Endodermal cell (in vitro differentiated cells): ENCODE measurements at places on chromosomes 5 and 9.

- no peak overlapping the region for H3K27ac ChIP-seq
- H3K4me1 ChIP-seq, result peaks cover 16% of the 10 kb centered on the region
- no peak overlapping the region for H3K4me3 ChIP-seq
- peaks cover 18% of the 10 kb centered on the region for H3K36me3 ChIP-seq
- peak; percentile 84 for DNase-seq
Observed at GRCh38 chr5:107558823-107559375, 111.8 kb downstream of the EFNA5 start.

GRCh38 chr9:101566904-101567724, 27.7 kb downstream of the PPP3R2 start:
- peaks cover 58% of the 10 kb centered on the region for H3K36me3 ChIP-seq
- no peak overlapping the region for H3K27ac ChIP-seq
- H3K27me3 ChIP-seq, result no peaks in the 10 kb centered on the region
- no peaks in the 10 kb centered on the region for H3K4me1 ChIP-seq
- H3K4me3 ChIP-seq, result no peak overlapping the region
- peak; percentile 67 for DNase-seq

GRCh38 chr5:58012102-58012501, 447.8 kb downstream of the PLK2 start:
- no peaks in the 10 kb centered on the region for H3K36me3 ChIP-seq
- DNase-seq, result no peak
- peaks cover 4% of the 10 kb centered on the region for H3K4me1 ChIP-seq
- no peaks in the 10 kb centered on the region for H3K27me3 ChIP-seq
- H3K27ac ChIP-seq, result no peak overlapping the region
- no peak overlapping the region for H3K4me3 ChIP-seq

DNA sequence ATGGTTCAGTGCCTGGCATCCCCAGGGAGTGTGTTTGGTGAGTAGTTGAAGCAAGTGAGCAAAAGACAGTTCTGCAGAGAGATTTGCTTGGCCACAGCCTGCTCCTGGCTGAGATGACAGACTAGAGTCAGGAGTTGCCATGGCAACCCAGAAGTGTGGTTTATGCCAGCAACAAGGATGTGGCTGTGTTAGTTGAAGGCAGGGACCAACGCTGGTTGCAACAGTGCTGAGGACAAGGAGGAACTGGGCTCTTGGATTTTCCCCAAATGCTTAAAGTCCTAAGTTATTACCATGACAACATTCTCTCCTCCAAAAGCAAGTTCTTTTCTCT, 2.7 kb downstream of the NXNL2 start:
- no peaks in the 10 kb centered on the region for H3K4me1 ChIP-seq
- H3K36me3 ChIP-seq, result no peaks in the 10 kb centered on the region

GRCh38 chr5:170848033-170848432, 13.8 kb upstream of the RANBP17 start:
- no peak overlapping the region for H3K27ac ChIP-seq
- no peaks in the 10 kb centered on the region for H3K27me3 ChIP-seq
- DNase-seq, result no peak
- H3K36me3 ChIP-seq, result no peaks in the 10 kb centered on the region

- H3K27ac ChIP-seq, result no peak overlapping the region
- H3K36me3 ChIP-seq, result no peaks in the 10 kb centered on the region
- no peaks in the 10 kb centered on the region for H3K4me1 ChIP-seq
- DNase-seq, result no peak
- H3K27me3 ChIP-seq, result no peaks in the 10 kb centered on the region
Observed at GRCh38 chr5:8458038-8458383, 589.1 kb downstream of the MTRR start.

GRCh38 chr5:179912386-179912785, 4.7 kb upstream of the TBC1D9B start:
- no peak overlapping the region for H3K27ac ChIP-seq
- H3K4me3 ChIP-seq, result no peak overlapping the region
- H3K36me3 ChIP-seq, result no peaks in the 10 kb centered on the region
- DNase-seq, result no peak
- no peaks in the 10 kb centered on the region for H3K27me3 ChIP-seq

DNA sequence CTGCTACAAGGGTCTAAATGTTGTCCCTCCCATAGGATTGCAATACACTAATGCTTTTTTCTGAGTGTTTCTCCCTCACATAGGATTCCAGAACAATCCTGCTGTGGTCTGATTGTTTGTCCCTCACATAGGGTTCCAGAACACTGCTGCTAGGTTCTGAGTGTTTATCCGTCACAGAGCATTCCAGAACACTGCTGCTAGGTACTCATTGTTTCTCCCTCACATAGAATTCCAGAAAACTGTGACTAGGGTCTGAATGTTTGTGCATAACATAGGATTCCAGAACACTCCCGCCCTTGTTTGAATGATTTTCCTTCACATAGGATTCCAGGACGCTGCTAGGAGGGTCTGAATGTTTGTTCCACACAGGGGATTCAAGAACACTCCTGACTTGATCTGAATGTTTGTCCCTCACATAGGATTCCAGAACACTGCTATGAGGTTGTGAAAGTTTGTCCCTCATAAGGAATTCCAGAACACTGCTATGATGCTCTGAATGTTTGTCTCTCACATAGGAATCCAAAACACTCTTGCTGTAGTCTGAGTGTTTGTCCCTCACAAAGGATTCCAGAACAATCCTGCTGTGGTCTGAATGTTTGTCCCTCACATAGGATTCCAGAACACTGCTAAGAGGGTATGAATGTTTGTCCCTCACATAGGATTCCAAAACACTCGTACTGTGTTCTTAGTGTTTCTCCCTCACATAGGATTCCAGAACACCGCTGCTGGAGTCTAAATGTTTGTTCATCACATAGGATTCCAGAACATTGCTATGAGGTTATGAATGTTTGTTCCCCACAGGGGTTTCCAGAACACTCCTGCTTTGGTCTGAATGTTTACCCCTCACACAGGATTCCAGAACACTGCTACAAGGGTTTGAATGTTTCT, 213.5 kb downstream of the FOXD4L6 start:
- H3K4me3 ChIP-seq, result no peak overlapping the region
- no peaks in the 10 kb centered on the region for H3K36me3 ChIP-seq
- no peaks in the 10 kb centered on the region for H3K4me1 ChIP-seq
- H3K27ac ChIP-seq, result no peak overlapping the region

GRCh38 chr5:123690821-123691220, 178.8 kb downstream of the CSNK1G3 start:
- DNase-seq, result no peak
- H3K27ac ChIP-seq, result no peak overlapping the region
- no peaks in the 10 kb centered on the region for H3K27me3 ChIP-seq
- H3K4me1 ChIP-seq, result no peaks in the 10 kb centered on the region
- H3K4me3 ChIP-seq, result no peak overlapping the region

- H3K27me3 ChIP-seq, result no peaks in the 10 kb centered on the region
- no peak for DNase-seq
- H3K4me1 ChIP-seq, result no peaks in the 10 kb centered on the region
Observed at GRCh38 chr5:123710031-123710430, 198.1 kb downstream of the CSNK1G3 start.

DNA sequence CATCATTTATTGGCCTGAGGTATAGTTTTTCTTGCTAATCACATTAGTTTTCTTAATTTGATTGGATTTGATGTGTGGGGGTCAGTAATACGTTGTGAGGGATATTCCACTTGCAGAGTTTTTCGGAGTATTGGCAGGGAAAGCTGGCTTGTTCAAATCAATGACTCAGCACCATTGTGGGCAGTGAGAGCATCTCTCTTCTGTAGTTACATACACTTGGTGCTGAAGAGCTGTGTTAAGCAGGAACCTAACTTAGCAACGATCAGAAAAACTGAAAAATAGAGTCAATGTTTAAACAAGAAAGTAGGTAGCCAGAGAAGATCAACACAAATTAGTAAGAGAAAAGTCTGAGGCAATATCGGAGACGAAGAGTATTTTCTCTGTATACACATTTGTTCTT, 344.6 kb upstream of the EDIL3 start:
- no peak overlapping the region for H3K27ac ChIP-seq
- H3K4me3 ChIP-seq, result no peak overlapping the region
- H3K36me3 ChIP-seq, result no peaks in the 10 kb centered on the region
- no peaks in the 10 kb centered on the region for H3K4me1 ChIP-seq
- H3K27me3 ChIP-seq, result no peaks in the 10 kb centered on the region

DNA sequence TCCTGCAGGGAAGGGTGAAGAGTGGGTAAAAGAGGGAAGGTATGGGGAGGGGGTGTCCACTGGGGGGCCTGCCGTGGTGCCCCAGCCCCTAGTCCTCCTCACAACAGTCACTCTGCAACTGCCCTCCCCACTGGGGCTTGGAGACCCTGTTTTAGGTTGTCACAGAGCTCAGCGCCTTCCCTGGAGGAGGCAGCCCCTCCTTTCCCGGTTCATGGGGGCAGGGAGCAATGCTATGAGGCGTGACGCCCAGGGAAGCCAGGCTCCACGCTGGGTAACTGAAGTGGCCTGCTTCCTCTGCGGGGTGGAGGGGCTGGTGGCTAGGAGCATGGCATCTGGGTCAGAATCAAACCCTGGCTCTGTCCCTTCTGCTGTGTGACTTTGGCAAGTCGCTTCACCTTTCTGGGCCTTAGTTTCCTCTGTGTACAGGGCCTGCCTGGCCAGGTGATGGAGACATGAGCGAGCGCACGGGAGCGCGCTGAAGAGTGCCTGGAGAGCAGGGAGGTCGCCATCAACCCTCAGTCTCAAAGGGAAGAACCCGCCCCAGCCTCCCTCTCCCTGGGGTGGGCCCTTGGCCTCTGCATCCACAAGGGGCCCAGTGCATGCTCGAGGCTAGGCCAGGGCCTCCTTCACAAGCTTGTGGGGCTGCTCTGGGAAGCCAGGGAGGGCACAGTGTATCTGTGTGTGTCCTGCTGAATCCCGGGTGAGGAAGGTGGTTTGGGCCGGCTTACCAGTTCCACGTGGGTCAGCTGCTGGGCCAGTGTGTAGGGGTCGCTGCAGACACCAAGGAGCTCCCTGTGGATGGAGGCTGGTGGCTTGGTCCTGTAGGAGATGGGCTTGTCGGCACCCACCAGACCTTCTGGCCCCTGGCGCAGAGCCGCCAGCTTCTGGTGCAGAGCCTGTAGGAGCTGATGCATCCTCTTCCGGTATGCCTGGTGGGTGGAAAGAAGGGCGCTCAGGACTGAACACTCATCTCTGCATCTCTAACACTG, 56.4 kb upstream of the RNF130 start:
- no peak overlapping the region for H3K4me3 ChIP-seq
- no peaks in the 10 kb centered on the region for H3K4me1 ChIP-seq
- peak; percentile 57 for DNase-seq
- no peaks in the 10 kb centered on the region for H3K36me3 ChIP-seq
- H3K27me3 ChIP-seq, result peaks cover 5% of the 10 kb centered on the region
- H3K27ac ChIP-seq, result no peak overlapping the region

DNA sequence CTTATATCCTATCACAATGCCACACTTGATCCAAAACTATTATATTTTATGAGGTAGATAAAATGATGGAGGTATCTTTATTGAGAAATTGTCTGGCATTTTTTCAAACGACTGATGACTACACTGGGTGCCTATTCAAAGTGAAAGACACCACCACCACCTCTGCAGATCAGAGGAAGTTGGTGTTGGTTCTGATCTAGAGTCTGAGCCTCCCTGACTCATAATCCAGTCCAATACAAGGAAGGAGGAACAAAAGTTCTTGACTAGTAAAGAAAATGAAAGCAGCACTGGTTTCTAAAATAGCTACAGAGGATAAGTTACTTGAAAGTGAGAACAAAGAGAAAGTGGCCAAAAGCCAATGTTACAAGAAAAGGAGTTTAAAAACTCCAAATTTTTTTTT, 139.9 kb downstream of the RFX3 start:
- H3K4me1 ChIP-seq, result no peaks in the 10 kb centered on the region
- no peak overlapping the region for H3K27ac ChIP-seq
- no peaks in the 10 kb centered on the region for H3K27me3 ChIP-seq
- H3K4me3 ChIP-seq, result no peak overlapping the region

- no peak for DNase-seq
- no peaks in the 10 kb centered on the region for H3K36me3 ChIP-seq
- no peaks in the 10 kb centered on the region for H3K4me1 ChIP-seq
- H3K4me3 ChIP-seq, result no peak overlapping the region
Observed at GRCh38 chr5:159752622-159753275, 163.5 kb upstream of the ADRA1B start.

DNA sequence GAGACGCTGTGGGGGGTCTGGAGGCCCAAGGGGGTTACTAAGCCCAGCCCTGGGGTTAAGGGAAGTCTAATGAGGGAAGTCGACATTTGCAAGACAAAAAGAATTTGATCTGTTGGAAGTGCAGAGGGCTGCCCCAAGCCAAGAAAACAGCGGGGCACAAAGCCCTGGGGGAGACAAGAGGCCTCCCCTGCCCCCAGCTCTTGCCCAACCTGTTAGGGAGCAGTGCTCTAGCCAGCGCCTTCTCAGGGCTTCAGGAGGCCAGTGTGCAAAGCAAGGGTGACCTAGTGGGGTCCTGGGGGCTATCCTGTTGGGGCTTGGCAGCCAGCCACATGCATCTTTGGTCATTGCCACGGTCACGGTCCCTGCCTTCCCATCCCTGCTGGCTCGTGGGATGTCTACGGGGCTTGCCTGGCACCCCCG, 25.2 kb downstream of the GFI1B start:
- no peak overlapping the region for H3K27ac ChIP-seq
- no peak overlapping the region for H3K4me3 ChIP-seq
- H3K36me3 ChIP-seq, result no peaks in the 10 kb centered on the region
- peaks cover 10% of the 10 kb centered on the region for H3K27me3 ChIP-seq
- peaks cover 18% of the 10 kb centered on the region for H3K4me1 ChIP-seq
- peak; percentile 79 for DNase-seq

DNA sequence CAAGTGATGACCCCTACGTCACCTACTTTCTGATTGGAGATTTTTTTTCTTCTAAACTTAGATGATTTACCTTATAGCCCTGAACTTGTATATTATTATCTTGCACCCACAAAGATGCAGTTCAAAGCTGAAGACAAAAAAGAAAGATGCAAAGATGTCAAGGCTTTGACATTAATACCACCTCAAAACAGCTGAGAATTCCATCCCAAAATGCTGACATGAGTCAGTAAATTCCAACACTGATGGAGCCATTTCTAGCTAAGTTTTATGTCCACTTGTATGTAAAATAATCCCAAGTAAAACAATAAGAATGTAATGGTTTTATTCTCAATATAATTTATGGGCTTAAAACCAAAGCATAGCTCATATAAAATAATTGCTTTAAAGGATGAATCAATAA, 91.5 kb upstream of the CDH9 start:
- H3K27ac ChIP-seq, result no peak overlapping the region
- H3K36me3 ChIP-seq, result no peaks in the 10 kb centered on the region
- no peak for DNase-seq
- H3K4me1 ChIP-seq, result no peaks in the 10 kb centered on the region

- DNase-seq, result no peak
- H3K27me3 ChIP-seq, result no peaks in the 10 kb centered on the region
- H3K27ac ChIP-seq, result no peak overlapping the region
- no peak overlapping the region for H3K4me3 ChIP-seq
- no peaks in the 10 kb centered on the region for H3K4me1 ChIP-seq
Observed at GRCh38 chr9:113570749-113571711, 107.5 kb downstream of the RGS3 start.

- H3K36me3 ChIP-seq, result no peaks in the 10 kb centered on the region
- no peak for DNase-seq
- H3K4me3 ChIP-seq, result no peak overlapping the region
- no peaks in the 10 kb centered on the region for H3K27me3 ChIP-seq
- no peak overlapping the region for H3K27ac ChIP-seq
- peaks cover 10% of the 10 kb centered on the region for H3K4me1 ChIP-seq
Observed at GRCh38 chr5:75091597-75091996, 39.2 kb upstream of the GCNT4 start.
